Brain (organoid and tissue), 16 donors: ENCODE measurements at places on chromosomes 1 and 21. TPM values are rescaled to one million over a fixed set of nuclear protein-coding genes. Genes with fewer than 3 reads are reported as not detected.

Gene NBPF8
- 3.2 TPM for polyA plus RNA-seq

Gene ST6GALNAC5
- 9.5 TPM for polyA plus RNA-seq

Gene LCE1B
- polyA plus RNA-seq = not detected

Gene CELA3A
- not detected for polyA plus RNA-seq

Gene CD53
- polyA plus RNA-seq = 9.0 TPM

Gene CFHR3
- not detected for polyA plus RNA-seq

Gene GJA8
- polyA plus RNA-seq = not detected

Gene AMY2A
- not detected for polyA plus RNA-seq

Gene KRTCAP2
- 390 TPM for polyA plus RNA-seq

Gene S100A1
- polyA plus RNA-seq = 570 TPM

Gene RXFP4
- not detected for polyA plus RNA-seq

Gene KCNH1
- 5.2 TPM for polyA plus RNA-seq

Gene CYB561D1
- polyA plus RNA-seq = 7.5 TPM

Gene A3GALT2
- polyA plus RNA-seq = not detected

Gene SLC27A3
- polyA plus RNA-seq = 43.3 TPM

Gene PRELP
- polyA plus RNA-seq = 13.3 TPM

Gene RGS8
- polyA plus RNA-seq = 9.7 TPM

Gene ST6GALNAC3
- polyA plus RNA-seq = 3.5 TPM

Gene PLPPR4
- 7.7 TPM for polyA plus RNA-seq

Gene PKLR
- 0.17 TPM for polyA plus RNA-seq

Gene FAM167B
- 4.8 TPM for polyA plus RNA-seq

Gene CCDC27
- 0.12 TPM for polyA plus RNA-seq

Gene SLC9C2
- not detected for polyA plus RNA-seq

Gene CD1C
- not detected for polyA plus RNA-seq

Gene CFHR1
- not detected for polyA plus RNA-seq
